Mesendoderm (in vitro differentiated cells): ENCODE measurements at places on chromosomes 4 and X.
A peak's percentile ranks its signal among the peaks of the same experiment; 100 is the strongest.

GRCh38 chrX:46754586-46755061 lies 4.3 kb downstream of the SLC9A7 start:
- no peak for DNase-seq

DNA sequence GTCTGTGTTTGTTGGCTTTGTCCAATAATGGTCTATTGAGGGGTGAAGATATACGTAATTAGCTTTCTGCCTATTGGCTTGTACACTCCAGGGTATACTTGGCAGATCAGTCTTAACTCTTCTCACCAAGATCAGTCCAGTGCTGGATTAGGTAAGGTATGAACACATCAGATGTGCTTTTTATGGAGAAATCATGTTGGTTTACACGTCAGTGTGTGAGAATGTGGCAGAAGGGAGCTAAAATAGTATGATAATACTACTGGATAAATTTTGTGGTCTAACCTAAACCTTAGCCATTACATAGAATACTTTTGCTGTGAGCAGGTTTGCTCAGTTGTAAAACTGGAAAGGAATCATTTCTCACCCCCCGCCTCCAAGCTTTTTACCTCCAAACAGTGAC lies 4.2 kb downstream of the PDHA1 start:
- no peak for DNase-seq

- DNase-seq = no peak
These were observed 608.3 kb upstream of the PCDH10 start for GRCh38 chr4:132540797-132541196.

DNA sequence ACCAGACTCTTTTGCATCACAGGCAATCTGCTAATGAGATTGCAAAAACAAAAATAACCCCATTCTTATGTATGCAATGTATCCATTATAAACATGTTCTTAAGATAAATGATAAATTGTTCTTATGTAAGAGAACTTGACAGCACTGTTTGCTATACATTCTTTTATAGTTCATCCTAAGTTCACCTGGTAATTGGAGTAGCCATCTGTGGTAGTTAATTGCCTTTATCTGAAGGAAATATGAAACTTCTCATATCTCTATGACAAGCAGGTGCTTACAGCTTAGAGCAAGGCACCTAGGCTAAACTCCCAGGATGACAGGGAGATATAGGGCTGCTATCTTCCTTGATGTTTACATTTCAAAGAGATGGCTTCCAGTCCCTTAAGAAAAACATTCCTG lies 21.3 kb upstream of the CLCN5 start:
- no peak for DNase-seq

GRCh38 chrX:97907791-97908190 lies 1024.1 kb downstream of the RPA4 start:
- DNase-seq = no peak

GRCh38 chr4:58602731-58603359 lies 1492.7 kb upstream of the IGFBP7 start:
- peak; percentile 1 for DNase-seq

DNA sequence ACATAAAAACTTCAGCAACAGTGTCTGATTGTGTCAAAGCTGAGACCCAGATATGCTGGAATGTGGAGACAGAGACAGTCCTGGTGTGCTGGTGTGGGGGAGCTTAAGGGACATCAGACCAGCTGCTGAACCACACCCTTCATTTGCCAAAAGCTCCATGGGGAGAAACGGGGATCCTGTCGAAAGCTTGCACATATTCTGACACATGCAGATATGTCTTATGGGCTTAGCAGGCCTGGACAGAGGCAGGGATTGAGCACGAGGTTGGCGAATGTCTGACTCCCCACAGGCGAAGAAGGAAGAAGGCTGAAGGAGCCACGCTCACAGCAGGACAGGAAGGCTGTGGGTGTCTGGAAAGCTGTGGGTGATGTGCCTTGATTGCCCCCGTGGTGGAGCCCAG lies 72.1 kb upstream of the ACSL1 start:
- no peak for DNase-seq

DNA sequence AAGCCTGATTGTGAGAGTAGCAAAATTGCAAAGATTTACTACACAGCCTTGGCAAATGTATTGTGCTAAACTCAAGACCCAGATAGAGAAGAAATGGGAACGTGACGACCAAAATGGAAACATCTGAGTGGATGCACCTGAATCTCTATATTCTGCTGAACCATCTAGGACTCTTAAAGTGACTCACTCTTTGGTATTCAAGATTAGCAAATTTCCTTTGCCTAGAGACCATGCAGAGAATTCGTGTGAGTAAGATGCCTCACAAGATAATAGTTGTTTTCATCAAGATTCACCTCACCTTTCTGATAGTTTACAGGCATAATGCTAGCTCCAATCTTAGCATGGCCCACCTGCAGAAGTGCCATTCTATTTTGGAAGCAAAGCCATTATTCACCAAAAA lies 14.4 kb upstream of the ATOH1 start:
- peak; percentile 37 for DNase-seq

- no peak for DNase-seq
These were observed 43.4 kb upstream of the SEC24B start for GRCh38 chr4:109390115-109390768.

GRCh38 chr4:20444599-20445337 lies 193.1 kb downstream of the SLIT2 start:
- DNase-seq = no peak

DNA sequence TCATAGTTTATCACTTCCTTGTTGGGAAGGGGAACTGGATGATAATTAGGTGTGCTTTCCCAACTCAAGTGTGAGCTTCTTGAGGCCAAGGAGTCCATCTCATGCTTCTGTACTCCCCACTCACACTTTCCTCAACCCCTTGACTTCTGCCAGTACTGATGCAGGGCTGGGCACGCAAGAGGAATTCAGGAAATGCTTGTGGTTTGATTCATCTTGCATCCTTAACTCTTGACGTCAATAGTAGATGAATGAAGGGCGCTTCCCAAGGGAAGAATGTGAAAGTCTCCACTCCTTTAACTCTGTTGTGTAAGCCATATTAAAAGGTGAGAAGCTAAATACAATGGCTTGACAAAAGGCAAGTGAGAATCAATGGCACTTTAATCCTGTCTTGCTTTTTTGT lies 101.8 kb downstream of the AGTR2 start:
- DNase-seq = peak; percentile 83

DNA sequence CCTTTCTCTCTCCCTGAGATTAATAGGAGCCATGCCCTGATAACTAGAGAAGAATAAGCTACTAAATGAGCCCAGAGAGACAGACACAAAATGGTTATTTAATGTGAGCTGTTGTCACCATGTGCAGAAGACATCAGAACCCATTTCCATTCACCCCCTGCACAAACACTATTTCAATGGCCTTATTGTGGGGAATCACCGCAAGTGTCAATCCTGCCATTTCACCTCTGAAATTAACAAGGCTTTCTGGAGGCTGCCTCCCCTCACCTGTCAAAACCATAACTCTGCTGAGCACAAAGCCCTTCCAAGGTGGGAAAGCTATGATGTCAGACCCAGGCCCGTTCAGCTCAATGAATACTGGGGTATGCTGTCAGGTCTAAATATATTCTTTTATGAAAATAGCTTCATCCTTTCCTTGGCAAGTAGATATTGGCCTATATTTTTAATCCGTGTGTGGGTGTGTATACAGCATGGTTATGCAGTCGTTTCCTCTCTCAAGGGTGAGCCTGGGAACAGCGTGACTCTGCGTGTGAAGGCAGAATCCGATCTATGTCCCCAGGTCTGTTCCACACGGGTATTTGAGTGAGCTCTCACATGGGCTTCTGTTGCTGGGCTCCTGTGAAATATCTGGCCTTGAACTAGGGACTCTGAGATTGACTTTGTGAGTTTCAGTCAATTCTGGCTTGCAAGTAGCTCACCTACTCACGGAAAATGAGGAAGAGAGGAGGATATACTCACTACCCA lies 266.3 kb downstream of the FBXW7 start:
- no peak for DNase-seq

DNA sequence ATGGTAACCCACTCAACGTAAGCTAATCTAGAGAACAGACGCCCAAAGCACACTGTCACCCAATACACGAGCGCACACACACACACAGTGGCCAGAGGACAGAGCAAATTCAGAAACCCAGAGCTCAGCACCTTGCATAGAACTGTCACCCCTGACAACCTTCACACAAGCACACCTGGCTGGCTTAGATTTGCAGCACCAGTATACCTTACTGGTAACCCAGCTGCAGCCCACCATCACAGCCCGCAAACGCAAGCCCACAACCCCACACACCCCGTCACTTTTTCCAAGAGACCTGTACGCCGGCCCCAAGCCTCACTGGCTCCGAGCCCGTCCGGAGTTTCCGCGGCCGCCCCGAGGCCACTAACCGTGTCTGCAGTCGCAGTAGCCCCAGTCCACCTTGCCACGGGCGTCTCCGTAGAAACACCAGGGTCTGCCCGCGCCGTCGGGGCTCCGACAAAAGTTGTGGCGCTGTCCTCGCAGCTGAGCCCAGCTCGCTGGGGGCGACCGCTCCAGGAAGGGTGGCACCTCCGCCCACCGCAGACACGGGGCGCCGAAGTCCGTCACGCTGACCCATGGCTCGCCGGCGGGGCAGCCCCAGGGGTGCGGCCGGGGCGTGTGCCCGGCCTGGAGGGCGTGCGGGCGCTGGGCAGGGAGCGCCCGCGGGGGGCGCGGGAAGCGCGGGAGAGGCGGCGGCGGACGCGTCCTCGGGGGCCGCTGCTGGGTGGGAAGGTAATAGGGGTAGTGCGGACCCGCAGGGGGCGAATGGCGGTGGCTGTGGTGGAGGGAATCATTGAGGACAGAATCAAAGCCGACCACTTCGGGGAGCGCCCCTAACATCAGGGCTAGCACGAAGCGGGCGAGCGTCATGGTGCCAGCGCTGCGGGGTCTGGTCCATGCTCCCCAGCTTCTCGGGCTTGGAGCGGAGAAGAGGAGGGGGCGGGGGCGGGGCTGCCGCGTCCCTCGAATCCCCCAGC lies 664 bp downstream of the PRSS12 start:
- peak; percentile 72 for DNase-seq
